ENCODE measurements at places on chromosomes 16 and 17.

- DNase-seq = no peak
Measured at GRCh38 chr17:34386697-34387550, 23.9 kb upstream of the CCL1 start.

- no peak for DNase-seq
Measured at GRCh38 chr16:48384520-48385252, 527 bp downstream of the SIAH1 start.

GRCh38 chr16:7867831-7868230 lies 535.2 kb downstream of the RBFOX1 start:
- no peak for DNase-seq

DNA sequence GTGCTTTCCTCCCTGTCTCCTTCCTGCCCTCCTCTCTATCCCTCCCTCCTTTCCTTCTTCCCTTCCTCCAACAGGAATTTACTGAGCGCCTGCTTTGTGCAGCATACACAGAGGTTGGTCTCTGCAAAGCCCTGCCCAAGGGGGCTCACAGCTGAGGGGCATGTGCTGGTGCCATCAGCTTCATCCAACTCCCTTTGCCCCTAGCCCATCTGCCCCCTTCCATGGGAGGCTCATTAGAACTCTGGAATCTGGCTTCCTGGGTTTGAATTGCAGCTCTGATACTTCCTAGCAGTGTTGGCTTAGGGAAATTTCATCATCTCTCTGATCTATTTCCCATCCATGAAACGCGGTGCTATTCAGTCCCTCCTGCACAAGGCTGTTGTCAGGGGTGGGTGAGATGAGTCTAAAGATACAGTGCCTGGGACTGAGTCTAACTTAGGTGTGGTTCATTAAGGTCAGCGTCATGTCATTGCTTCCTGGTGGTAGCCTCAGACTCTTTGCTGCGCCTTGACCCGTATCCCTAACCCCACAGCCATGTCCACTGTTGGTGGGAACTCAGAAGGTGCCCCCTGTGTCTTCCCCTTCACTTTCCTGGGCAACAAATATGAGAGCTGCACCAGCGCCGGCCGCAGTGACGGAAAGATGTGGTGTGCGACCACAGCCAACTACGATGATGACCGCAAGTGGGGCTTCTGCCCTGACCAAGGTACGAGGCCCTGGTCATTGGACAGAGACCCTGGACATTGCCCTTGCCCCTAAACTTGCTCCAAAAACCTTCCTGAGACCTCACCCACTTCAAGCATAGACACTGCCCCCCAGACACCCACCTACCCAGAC lies 10.3 kb downstream of the MMP2 start:
- no peak for DNase-seq

- DNase-seq = no peak
Measured at GRCh38 chr16:81634380-81635062, 144.6 kb upstream of the PLCG2 start.

- DNase-seq = no peak
Measured at GRCh38 chr16:75248142-75248535, 3.3 kb downstream of the BCAR1 start.

GRCh38 chr17:76772842-76773525 lies 35.1 kb downstream of the MFSD11 start:
- peak; percentile 62 for DNase-seq

GRCh38 chr16:57939872-57940224 lies 31.1 kb downstream of the CNGB1 start:
- DNase-seq = no peak

- DNase-seq = no peak
Measured at GRCh38 chr16:8763899-8764298, 33.5 kb downstream of the TMEM186 start.

DNA sequence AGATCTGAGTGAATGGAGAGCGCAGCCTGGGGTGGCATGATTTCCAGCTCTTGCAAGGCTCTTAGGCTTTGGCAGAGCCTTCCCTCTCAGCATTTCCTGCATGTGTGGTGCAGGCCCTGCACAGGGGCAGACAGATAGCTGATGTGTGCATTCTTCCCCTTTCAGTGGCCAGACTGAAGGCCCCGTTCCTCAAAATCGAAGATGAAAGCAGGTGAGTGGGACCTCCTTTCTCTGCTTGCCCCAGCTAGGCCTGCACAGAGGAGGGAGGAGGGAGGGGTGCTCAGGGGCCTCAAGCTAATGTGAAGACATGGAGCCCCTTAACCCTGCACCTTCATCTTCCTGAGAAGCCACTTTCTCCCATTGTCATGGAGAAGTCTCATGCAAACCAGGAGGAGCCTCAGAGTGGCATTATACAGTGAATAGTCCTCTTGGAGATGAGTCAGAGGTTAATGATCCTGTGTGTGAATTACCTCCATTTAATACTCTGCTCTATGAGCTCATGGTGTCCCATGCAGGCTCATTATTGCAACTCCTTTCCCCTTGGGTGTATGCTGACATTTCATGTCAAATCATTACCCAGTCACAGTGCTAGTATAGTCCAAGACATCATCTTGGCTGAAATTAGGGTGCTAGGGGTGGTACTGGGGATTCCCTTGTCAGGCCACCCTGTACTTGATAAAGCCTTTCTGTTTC lies 20.4 kb upstream of the ADAM11 start:
- DNase-seq = no peak

DNA sequence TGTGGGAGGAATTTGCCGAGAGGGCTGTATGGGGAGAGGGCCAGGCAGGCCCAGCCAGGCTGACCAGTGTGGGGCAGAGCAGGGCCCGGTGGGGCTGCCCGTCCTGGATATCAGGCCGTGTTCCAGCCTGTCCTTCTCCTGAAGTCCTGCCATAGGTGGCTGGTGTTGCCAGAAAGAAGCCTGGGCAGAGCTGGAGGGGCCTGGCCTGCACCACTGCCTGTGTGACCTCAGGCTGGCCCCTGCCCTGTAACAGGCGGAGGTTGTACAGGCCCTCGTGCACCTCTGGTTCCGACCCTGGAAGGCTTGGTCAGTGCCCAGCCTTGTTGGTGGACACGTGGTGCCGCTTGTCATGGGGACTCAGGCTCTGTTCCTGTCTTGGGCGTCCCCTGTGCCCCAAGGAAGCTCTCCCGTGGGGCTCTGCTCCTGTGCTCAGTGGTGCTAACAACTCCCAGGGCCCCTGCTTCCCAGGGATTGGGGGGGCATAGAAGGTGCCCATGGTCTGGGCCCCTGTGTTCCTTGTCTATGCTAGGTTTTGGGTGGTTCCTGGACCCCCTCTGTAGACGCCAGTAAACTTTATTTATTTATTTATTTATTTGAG lies 33.3 kb downstream of the ADCY7 start:
- DNase-seq = no peak

DNA sequence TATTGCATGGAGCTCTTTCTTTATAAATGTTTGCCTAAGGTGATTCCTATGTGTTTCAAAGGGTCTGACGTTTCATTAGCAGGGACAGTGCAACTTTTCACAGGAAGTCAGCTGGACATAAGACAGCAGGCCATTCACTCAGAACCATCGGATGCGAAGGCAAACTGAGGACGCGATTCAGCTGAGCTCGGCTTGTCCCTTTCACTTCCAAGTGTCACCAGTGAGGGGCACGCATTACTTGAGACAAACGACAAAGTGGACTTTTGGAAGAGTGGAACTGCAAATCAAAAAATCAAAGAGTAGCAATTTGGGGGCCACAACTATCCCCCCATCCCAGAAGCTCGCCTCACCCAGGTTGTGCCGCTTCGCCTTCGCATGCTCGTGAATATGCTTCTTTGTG lies 14.6 kb downstream of the USP22 start:
- DNase-seq = no peak

DNA sequence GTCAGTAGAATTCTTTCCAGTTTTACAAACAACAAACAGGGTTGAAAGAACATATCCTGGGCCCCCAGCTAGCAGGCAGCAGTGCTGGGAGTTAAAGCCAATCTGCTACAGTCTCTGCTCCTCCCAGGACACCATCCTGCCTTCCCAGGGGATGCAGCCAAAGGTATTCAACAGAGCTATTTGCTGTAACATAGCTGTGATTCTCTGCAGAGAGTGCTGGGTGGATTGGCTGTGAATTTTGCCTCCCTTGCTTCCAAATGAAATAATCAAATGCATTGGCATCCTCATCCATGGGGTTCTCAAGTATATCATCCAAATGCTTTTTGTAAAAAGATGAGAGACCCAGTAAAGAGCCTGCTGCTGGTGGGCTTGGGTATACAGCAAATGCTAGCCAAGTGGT lies 124.3 kb downstream of the NPIPB5 start:
- DNase-seq = no peak

Data from T1000 (cell line).